ENCODE measurements at places on chromosomes 7 and 10.

GRCh38 chr10:114400091-114400490 lies 4.2 kb downstream of the AFAP1L2 start:
- no peak for DNase-seq

- DNase-seq = no peak
Measured at GRCh38 chr10:106401161-106401560, 763.3 kb downstream of the SORCS1 start.

GRCh38 chr7:55250313-55250712 lies 114.8 kb upstream of the LANCL2 start:
- no peak for DNase-seq

DNA sequence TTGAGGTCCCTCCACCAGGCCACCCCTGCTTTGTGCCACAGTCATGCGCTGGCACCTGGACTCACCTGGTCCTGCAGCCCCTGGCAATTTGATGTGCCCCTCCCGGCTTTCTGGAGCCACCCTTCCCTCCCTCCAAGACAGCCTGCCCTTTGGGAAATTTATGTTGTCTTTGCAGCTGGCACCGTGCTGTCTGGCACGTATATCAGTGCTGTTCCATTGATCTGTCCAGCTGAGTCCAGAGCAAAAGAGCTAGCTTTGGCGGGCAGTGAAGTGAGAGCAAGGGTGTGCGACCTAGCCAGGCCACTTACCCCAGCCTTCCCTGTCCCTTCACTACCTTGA lies 5.7 kb downstream of the RARRES2 start:
- no peak for DNase-seq

GRCh38 chr10:70693619-70694335 lies 21.5 kb downstream of the ADAMTS14 start:
- DNase-seq = peak; percentile 93

- no peak for DNase-seq
Measured at GRCh38 chr7:75971961-75972763, 22.2 kb downstream of the TMEM120A start.

DNA sequence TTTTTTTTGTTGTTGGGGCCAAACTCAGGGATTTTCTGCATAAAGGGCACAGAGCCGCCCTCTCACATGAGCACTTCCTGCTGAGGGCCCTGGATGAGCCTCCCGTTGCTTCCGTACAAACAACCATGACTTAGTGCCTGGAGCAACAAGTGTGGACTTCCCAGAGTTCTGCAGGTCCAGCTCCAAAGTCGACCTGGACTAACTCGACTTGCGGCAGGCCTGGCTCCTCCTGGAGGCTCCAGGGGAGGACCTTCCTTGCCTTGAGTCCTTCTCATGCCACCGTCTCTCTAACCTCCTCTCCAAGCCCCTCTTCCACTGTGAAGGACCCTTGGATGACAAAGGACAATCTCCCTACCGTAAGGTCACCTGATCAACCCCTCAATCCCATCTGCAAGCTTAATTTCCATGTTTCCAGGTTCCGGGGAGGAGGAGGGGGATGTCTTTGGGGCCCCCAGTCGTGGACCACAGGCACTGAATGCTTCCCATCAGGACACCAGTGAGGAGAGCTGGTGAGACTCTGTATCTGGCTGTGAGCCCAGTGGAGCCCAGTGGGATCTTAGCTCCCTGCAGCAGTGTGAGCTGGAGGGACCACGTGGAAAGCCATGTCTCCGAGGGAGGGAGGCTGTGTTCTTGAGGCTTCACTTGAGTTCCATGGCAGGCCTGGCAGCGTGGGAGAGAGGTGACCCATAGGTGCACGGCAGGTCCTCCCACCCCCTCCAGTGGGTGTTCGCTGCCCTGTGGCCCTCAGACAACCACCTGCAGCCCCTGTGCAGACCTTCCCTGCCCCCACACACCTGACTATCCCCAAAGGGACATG lies 199.5 kb upstream of the PPP2R2D start:
- DNase-seq = no peak

DNA sequence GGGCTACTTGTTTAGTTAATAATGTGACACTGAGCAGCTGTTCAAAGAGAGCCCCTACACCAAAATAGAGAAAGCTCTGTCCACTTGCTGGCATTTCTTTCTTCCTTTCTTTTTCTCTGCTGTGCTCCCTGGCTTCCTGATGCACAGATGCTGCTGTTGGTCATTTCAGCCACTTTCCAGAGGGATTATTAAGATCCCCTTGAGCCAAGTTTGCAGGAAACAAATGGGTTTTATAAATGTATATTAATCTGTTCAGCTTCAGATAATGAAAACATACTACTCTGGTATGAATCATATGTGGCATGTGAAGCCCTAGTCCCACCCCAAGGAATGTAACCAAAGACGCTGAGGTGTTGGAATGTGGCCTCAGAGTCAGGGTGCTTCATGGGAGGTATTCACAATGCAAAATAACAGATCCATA lies 638.2 kb upstream of the FZD8 start:
- no peak for DNase-seq

- DNase-seq = peak; percentile 38
Measured at GRCh38 chr10:26725837-26726727, 28.6 kb downstream of the PDSS1 start.

- DNase-seq = no peak
Measured at GRCh38 chr7:121306565-121306964, 22.2 kb upstream of the WNT16 start.

DNA sequence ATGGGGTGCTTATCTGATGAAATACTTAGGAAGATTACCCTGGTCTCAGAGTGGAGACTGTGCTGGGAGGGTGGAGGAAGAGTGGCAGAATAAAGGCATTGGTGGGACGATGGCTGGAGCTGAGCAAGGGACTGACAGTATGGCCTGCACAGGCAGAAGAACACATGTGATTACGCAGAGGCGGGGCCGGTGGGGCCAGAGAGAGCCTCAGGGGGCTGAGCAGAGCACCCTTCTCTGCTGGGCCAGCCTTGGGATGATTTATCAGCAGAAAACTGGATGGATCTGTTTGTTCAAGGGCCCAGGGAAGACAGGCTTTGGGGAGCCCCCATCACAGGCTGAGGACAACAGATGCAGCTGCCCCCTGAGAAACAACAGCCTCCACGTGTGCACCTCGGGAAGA lies 272.1 kb downstream of the SDK1 start:
- DNase-seq = no peak

GRCh38 chr7:30193336-30193943 lies 58.7 kb downstream of the MTURN start:
- no peak for DNase-seq

GRCh38 chr7:142799437-142799835 lies 28.7 kb downstream of the PRSS2 start:
- DNase-seq = no peak

GRCh38 chr10:17657103-17657500 lies 13.2 kb downstream of the STAM start:
- DNase-seq = no peak

- DNase-seq = no peak
Measured at GRCh38 chr7:117872561-117873309, 506 bp downstream of the CTTNBP2 start.

GRCh38 chr7:7895754-7896153 lies 72.8 kb upstream of the GLCCI1 start:
- no peak for DNase-seq

DNA sequence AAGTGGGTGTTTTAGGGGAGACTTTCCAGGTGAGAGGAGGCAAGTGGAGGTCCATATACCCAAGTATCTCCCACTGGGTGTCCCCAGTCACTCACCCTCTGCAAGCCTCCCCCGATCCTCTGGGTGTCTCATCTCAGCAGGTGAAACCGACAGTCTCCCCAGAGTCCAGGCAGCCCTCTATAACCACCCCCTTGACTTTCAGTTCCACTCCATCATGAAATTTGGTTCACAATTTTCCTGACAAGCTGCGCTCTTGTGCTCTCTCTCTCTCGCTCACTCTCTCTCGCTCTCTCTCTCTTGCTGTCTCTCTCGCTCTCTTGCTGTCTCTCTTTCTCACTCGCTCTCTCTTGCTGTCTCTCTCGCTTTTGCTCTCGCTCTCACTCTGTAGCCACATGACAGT lies 8.1 kb upstream of the RABGEF1 start:
- DNase-seq = no peak

GRCh38 chr7:48042216-48042615 lies 6.9 kb downstream of the C7orf57 start:
- DNase-seq = no peak

DNA sequence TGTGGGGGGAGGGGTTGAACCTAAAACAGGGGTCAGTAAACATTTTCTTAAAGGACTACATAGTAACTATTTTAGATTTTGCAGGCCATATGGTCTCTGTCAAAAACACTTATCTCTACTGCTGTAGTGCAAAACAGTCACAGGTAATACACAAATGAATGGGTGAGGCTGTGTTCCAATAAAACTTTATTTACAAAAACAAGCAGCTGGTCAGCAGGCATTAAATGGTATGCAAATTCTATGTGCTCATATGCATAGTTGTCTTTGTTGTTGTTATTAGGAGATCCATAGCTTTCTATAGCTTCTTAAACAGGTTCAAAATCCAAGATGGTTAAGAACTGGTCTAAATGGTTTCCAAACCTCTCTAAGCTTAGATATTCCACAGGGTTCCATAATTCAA lies 302.6 kb downstream of the RNLS start:
- no peak for DNase-seq

DNA sequence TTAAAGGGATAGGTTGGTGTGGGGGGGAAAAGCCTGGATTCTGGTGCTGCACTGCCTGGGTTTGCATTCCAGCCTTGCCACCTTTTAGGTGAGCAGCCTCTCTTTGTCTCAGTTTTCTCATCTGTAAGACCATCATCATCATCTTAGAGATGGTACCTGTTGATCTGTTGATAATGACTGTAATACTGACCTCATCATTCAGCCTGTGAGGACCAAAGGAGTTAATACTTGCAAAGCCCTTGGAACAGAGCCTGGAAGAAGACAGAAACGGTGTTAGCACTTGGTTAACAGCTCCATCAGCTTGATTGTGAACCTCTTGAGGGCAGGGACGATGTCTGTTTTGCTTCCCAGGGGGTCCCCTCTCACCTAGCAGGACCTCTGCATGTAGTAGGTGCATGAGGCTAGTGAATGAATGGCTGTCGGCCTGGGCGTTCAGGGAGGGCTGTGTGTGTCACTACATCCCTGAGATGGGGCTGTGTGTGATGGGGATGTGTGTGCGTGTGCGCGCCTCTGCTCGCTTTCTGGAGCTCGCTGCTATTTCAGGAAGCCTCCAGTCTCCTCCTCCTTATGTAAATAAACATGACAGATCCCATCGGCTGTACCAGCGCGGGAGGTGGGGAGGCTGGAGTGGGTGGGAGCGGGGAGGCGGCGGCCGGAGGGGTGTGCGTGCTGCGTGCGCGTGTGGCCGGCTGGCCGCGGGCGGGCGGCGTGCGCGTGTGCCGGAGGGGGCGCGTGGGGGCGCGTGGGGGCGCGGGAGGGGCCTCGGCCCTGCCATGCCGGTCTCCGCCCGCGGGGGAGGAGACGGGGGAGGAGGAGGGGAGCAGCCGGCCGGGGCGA lies 61.2 kb downstream of the NEURL1 start:
- DNase-seq = peak; percentile 9

DNA sequence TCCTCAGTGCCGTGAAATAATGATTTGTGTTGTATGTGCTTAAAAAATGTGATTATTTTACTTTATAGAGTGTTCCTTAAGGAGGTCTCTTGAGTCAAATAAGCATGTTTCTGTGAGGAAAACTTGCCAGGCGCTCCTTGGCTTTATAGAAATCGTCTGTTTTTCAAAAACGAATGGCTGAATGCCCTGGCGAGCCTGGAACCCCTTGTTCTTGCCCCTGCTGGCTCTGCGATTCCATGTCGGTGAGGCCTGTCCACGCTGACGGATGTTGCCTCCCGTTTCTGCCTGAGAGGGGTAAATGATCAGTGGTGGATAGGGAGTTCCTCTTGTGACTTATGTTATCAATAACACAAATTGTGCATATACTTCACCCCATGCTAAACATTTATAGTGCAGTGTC lies 75.5 kb downstream of the MGMT start:
- no peak for DNase-seq

DNA sequence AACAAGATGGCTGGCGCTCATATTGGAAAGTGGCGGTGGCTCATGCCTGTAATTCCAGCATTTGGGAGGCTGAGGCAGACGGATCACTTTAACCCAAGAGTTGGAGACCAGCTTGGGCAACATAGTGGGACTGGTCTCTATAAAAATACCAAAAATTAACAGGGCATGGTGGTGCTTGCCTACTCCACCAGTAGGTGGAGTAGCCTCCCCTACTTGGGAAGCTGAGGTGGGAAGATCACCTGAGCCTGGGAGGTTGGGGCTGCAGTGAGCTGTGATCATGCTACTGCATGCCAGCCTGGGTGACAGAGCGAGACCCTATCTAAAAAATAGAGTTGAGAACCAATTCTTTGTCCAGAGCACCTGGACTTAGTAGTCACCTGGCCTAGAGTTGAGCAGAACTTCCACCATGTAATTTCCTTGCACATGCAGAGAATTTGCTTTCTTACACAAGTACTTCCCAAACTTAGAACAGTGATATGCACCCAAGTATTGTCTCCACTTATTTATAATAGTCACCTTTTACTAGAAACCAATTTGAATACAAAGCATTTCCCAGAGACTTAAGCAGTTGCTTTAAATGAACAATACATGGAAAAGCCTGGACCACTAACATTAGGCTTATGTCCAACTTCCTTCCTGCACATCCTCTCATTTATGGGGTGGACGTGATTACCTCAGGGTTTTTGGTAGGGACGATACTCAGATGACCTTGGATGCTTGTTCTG lies 15.9 kb downstream of the LAMB4 start:
- DNase-seq = no peak

- no peak for DNase-seq
Measured at GRCh38 chr10:42982891-42983506, 93.9 kb upstream of the RET start.

DNA sequence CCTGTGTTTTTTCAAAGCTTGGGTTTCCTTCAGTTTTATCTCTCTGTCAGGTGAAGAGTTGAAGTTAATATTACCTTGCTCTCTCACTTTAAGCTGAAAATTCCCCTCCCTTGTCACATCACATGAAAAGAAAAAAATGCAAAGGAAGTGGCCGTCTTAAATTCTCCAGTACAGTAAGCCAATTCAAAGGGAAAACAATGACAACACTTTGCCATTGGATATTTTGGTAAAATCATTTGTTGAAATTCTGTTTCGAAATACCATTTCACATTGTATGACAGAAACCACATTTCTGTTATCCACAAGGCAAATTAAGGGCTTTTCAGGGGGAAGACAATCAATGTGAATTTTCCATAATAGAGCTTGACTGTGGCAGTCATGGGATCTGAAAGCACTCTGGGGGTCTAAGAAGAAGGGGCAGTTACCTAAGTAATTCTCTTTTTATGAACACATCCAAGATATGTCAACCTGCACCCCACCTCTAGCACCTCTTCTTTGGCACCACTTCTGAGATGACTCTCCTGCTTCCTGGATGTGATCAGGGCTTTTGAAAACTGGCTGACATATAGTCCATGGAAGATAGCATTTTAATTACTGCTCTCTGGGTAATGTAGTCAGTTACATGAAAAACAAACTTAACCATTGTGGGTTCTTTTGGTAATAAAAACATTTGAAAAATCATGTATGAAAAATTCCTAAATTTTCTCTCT lies 63.8 kb downstream of the ENTPD1 start:
- no peak for DNase-seq

DNA sequence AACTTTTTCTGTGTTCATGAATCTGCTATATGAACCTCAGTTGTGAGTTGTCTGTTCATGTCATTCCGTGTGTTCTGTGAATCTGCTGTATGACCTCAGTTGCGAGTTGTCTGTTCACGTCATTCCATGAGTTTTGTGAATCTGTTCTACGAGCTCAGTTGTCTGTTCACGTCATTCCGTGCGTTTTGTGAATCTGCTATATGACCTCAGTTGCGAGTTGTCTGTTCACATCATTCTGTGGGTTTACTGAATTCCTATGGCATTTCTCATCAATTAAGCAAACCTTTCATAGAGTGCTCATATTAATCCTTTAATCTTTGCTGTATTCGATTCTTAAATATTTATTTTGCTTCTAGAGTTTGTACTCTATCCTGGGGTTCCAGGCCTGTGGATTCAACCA lies 150.6 kb downstream of the DIP2C start:
- DNase-seq = no peak
